ENCODE measurements at places on chromosomes 4 and X.

GRCh38 chr4:90792696-90793095 lies 665.5 kb downstream of the CCSER1 start:
- no peak for DNase-seq

DNA sequence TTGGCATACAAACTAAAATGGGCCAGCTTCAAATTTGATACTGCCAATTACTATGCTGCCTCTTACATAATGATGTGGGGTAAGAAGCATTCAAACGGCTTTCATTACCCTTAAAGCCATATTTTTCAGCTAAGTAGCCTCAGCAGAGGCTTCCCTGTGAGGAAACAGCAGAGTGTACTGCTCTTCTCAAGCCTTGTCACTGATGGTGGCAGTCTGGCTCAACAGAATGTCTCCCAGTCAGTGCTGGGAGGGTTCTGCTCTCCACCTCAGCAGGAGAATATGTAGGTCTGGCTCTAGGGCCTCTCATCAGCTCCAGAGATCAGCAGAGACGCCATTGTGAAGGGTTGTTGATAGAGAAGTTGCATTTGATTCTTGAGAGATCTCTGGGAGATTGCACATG lies 44.6 kb upstream of the MBNL3 start:
- DNase-seq: no peak

GRCh38 chr4:855880-856224 lies 29.9 kb upstream of the CPLX1 start:
- no peak for DNase-seq

GRCh38 chr4:156941940-156942548 lies 29.6 kb downstream of the PDGFC start:
- peak; percentile 70 for DNase-seq

GRCh38 chr4:142009751-142010150 lies 373.4 kb downstream of the IL15 start:
- DNase-seq: no peak

- DNase-seq: no peak
Measured at GRCh38 chr4:75605928-75606327, 24.4 kb downstream of the CDKL2 start.

All from NCI-H2029 treated with DMSO at 0.1 percent for 48 hours (cell line).